Stimulated activated CD8-positive, alpha-beta memory T cell treated with anti-CD3 and anti-CD28 coated beads, Interleukin-15, amount 100 ng/mL, for 4 hours (primary cell): ENCODE measurements at places on chromosomes 7 and 10.

GRCh38 chr7:35691827-35692307 is 3.1 kb downstream of the HERPUD2 start:
- no peak for DNase-seq

DNA sequence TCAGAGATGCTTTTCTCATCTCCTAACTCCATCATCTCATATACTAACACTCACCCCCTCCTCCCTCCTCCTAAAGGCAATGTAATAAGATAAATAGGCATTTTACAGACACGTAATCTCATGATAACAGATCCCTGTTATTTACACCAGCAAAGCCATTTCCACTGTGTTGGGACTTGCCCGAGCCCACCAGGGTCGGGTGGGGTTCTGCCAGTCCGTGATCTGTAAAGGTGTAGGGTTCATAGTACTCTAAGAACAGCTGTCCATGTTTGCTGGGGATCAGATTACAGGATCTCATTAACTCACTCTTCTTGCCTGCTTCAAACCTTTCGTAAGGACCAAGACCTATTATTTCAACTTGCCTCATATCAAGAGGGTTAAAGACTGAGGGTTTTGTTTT is 172.4 kb downstream of the FZD1 start:
- no peak for DNase-seq

DNA sequence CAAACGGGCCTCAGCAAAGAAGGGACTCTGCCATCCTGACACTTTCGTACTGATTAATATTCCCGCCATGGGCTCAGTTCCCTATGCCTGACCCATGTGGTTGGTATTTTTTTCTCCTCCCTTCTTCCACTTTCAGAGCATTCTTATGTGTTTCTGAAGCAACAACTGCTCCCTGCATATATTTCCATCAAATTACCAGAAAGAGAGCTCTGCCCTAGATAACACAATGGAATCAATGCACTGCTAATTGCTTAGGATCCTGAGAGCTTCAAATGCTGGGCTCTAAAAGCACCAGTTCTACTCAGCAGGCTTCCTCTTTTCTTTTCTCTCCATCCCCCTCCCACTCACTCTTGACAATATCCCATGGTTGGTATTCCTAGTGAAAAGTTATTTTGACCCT is 5.3 kb downstream of the TECTB start:
- no peak for DNase-seq

DNA sequence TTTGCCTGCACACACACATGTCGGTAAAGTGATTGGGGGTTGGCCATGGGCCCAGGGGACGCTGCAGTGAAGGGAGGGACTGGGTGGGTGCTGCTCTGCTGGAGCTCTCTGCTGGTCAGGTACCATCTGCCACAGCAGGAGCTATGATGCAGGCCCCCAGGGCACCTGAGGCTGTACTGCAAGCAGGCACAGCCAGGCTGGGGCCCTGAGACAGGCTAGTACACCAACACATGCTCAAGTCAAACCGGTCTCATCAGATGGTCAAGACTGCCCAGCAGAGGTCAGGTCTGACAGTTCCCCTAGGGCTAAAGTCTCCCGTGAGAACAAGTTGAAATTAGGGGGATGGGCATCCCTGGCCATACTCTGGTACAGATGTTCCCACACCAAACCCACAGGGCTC is 118.3 kb upstream of the THSD7A start:
- no peak for DNase-seq

GRCh38 chr10:81040940-81041339 is 503.2 kb downstream of the SH2D4B start:
- DNase-seq = no peak
